ENCODE measurements at places on chromosomes 6 and 20.

DNA sequence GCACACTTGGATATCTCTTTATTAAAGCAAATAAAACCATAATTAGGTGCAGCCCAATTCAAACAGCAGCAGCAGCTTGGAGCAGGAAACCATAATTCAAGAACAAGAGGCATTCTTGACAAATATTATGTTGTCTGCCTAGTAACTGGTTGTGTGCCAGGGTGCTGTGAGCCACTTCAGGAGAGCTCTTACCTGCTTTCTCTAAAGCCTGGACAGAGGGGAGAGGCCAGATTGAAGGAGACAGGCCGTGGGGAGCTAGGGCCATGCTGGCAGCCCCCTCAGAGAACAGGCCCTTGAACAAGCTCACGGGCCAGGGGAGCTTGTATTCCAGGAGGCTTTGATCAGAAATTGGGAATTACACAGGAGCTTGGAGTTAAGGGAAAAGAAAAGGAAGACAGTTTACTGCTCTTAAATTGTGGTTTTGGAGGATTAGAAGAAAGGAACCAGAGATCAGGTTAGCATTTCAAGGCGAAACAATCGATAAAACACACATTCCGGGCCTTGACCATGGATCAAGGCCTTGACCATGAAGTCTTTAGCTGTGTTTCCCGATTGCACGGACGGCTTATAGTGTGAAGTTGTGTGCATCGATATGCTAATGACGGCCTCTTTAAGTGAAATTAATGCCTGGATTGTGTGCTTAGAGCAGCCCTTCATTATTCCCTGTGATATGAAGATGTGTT, 69.8 kb upstream of the NKX2-2 start:
- DNase-seq, result no peak

DNA sequence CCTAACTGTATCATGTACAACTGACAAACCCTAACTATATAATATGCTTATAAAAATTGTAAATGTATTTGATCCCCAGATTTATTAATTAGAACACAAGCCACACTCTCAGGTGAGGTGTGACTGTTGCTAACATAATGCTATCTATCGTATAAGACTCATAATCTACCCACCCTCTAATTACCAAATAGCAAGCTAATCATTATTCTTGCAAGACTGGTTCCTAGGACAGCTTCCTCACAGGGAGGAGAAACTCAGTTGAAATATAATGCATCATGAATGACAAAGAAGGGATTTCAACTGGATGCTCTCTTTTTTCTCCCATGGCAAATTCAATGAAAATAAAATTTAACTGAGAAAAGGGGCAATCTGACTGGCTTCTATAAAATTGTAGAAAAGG, 35.4 kb downstream of the ELOVL4 start:
- no peak for DNase-seq

DNA sequence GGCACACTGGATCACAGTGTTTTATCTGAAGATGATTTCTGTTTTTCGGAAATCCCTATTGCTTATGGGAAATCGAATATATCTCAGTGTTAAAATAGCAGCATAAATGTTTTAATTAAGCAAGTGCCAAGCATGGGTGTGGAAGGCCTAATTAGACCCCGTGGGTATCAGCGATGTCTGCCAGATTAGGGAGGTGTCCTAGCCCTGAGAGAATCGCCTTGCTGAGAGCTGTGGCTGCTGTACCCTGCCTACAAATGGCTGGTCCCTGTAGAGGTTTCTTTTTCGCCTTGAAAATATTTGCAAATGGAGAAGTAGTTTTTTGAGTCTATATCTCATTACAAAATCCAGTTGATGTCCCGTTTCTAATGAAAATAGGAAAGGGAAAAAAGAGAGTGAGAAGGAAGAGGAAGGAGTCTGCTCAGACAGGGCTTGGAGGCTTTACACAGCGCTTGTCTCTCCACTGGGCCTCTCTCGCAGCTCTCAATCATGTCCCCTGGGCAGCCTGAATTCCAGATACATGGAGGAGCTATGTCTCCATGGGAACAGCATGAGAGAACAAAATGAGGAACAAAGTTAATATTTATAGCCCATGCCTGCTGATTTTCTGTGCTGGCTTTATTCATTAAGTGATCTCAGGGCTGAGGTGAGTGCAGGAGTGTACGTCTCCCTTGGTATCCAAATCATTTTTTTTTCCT, 35.2 kb upstream of the BCLAF1 start:
- no peak for DNase-seq

- no peak for DNase-seq
Observed at GRCh38 chr6:159565181-159565710, 127.8 kb downstream of the SOD2 start.

- DNase-seq, result no peak
Observed at GRCh38 chr6:138219398-138219797, 1.1 kb upstream of the PBOV1 start.

DNA sequence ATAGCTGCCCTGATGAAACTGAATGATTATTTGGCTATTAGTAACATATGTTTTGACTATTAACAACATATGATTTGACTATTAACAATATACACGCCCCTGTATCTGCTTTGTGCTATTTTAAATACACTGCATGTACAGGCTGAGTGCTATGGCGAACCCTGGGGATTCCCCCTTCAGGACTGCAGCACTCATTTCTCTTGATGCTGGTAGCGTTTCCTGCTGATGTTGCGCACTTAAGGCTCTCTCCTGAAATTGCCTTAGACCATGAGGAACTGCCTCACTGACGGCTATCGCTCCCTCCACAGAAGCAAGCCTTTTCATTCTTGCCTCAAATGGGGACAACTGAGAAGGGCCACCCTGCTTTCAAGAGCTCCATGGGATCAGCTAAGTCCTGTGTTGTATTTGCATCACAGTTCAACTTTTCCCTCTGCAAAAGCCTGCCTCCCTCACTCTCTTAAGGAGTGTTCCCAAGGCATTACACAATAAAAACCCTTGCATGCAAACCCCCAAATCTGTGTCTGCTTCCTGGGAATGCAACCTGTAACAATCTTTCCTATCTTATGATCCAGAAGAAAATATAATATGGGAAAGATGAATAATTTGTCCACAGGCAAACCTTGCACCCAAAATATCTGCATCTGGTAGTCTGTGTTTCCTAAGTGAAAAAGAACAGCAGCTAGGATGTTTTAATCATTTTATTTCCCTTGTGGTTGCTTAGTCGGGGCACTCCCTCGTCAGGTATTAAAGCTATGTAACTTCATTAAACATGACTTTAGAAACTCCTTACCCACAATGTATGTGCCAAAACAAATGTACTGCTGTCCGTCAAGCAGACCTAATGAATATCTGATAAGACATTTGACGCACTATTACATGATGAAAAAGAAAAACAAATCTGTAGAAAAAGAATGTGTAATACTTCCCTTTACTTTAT, 456.4 kb downstream of the COL12A1 start:
- DNase-seq, result no peak

DNA sequence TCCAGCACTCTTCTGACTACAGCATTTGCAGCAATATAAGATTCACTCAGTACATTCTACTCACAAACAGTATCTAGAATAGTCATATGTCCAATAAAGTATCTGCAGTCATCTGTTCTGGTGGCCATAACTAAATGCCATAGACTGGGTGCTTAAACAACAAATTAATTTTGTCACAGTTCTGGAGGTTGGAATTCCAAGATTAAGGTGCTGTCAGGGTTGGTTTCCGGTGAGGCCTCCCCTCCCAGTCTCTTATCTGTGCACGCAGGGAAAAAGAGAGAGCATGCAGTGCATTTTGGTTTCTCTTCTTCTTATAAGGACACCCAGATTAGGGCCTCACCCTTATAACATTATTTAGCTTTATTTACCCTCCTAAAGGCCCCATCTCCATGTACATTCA, 21.3 kb upstream of the NUS1 start:
- no peak for DNase-seq

DNA sequence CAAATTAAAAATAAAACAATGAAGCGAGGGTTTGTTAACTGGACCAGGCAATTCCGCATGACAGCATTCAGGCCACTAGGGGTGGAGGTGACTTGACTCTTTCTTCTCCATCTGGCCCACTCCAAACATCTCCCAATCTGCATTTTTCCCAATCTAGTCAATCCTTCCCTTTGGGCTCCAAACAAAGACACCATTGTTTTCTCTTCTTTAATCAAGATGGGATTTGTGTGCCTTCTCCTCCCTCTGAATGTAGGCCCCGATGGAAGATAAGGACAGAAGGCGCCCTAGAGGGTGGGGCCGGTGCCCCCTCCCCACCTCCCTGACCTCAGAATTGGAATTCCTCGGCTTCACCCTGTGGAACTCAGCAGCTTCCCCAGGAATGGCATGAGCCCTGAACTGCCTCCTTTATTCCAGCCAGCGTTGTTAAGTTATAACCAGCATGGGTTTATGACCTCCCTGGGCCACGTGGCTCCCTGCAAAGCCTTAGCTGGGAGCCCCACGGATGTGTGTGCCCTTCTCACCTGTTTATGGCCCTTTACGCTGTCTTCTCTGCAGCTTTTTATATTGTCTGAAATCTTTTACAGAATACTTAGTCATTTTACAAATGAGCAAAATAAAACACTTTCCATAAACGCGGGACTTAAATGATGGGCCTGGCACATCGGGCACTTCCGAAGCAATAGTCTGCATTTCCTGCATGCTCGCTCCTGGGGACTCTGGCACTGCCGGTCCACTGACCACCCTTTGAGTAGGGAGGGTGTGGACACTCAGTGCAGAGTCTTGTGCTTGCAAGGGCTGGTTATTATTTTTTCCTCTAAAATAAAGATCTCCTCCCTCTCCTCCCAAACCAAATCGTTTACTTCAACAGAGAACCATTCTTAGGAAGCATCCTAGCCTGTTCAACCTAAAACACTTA, 24.5 kb downstream of the OVOL2 start:
- DNase-seq, result no peak

GRCh38 chr6:2748183-2748582, 2.5 kb downstream of the MYLK4 start:
- DNase-seq, result no peak

DNA sequence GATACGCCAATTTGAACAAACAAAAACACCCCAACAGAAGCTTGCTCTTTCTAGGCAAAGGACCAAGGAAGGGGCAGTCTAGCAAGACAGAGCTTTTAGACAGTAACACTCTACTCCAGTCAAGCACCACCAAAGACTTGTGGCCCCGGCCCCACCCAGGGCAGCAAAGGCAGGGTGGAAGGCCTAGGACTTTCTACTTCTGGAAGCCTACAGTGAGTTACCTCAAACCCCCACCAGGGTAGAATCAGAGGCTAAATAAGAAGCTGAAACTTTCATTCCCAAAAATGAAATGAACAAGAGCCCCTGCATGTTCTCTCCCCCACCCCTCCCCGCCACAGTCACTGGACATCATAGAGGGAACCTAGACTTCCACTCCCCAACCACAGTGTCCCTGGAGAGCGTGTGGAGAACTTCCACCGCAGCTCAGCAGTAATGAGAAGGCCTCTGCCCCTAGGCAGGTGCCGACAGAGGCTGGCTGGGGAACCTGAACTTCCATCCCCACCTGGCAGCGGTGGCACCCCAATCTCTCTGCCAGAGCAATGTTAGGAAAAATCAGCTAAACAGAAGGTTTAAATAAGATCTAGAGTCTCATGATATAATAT, 40.0 kb downstream of the KATNA1 start:
- DNase-seq, result no peak

DNA sequence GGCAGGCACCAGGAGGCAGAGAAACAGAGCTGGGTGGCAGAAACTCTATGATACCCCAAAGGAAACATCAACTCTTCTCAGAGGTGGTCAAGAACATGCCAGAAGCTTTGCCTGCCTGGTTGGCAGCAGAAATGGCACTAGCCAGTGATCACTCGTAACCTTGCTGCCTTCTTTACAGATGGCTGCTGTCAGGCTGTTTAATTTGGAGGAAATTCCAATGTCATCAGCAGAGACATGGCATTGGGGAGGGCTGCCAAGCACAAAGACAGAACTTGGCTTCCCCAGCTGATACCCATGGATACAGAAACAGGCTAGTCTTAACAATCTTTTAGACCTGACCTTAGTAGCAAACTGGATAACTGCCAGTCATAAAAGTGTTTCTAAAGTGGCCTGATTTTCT, 153.6 kb downstream of the GMPR start:
- no peak for DNase-seq

DNA sequence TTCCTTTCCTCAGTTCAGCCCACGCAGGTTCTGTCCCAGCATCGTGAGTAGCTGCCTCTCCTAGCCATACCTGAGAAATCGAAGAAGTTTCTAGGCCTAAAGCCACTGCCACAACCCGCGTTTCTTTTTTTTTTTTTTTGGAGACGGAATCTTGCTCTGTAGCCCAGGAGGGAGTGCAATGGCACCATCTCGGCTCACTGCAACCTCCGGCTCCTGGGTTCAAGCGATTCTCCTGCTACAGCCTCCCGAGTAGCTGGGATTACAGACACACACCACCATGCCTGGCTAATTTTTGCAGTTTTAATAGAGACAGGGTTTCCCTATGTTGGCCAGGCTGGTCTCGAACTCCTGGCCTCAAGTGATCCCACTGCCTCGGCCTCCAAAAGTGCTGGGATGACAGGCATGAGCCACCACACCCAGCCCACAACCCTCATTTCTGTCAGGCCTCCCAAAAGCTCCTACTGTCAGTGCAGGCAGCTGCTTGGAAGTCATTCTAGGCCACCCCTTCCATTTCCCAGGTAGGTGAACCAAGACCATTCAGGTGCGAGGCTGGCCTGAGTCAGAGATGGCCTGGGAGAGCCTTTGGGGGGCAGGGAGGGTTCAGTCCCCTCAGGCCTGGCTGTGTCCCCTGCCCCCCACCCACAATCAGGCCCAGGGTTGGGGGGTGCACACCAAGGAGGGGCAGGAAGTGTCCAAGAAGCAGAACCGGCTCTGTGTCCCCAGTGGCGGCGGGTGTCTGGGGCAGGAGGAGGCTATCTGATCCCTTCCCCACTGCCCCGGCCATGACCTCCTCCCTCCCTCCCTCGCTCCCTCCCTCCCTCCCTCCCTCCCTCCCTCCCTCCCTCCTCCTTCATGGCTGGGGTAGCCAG, 47.2 kb downstream of the NOL4L start:
- DNase-seq, result no peak

DNA sequence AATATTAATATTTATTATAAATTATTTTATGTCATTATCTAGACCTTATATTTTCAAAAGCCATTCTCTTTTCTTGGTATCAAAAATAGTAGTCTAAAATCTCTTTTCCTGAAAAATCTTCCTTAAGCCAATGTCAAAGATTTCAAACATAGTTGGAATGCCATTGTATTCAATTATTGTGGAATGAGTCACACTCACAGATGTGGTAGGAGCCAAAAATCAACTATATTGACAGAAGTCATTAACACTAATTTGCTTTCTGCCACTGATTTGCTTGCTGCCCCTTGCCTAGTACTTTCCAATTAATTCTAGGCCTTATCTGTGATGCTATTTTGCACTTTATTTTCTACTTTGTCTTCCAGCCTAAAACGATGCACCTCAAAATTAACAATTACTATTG, 1326.3 kb upstream of the GJE1 start:
- DNase-seq, result no peak

GRCh38 chr20:64219202-64219601, 36.3 kb upstream of the PCMTD2 start:
- DNase-seq, result no peak

- DNase-seq, result no peak
Observed at GRCh38 chr6:117676577-117677218, 1.4 kb downstream of the NUS1 start.

Data from cortex of kidney (tissue), 1 donor.